Femur (tissue), 1 donor: ENCODE measurements at places on chromosomes 11 and 22.

DNA sequence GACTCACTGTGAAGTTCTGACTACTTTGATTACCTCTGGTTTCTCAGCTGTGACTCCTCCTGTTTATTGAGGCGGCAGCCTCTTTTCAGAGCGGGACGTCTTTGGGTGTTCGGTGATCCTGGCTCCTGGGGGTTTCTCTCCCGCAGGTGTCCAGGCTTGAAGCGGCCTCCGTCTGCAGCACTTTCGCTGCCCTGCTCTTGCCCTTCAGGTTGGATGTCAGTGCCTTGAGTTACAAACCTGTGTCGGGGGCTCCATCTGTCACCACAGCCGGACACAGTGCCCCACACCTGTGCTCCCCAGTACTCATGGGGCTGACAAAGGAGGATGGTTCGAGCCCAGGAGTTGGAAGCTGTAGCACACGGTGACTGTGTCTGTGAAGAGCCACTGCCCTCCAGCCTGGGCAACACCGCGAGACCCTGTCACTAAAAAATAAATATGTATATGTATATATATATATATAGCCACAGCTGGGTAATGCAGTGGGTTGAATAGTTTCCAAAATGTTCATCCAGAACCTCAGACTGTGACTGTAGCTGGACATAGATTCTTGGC is 104.1 kb downstream of the BRD1 start:
- DNase-seq: no peak

DNA sequence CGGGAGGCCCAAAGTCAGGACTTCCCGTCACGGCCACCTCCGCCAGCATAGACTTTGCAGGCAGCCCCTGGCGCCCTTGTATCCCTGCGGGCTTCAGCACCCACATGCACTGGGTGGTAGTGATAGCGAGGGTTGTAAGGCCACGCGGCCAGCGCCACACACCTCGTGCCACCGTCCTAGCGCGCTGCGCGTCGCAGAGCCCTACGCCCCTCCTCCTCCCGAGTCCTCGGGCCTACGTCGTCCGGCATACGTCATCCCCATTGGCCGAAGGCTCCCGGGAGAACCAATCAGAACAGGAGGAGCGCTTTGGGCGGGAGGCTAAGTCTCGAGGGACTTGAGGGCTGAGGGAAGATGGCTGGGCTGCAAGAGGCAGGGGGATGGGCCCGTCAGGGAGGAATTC is 1.3 kb upstream of the BTBD18 start:
- DNase-seq: no peak

DNA sequence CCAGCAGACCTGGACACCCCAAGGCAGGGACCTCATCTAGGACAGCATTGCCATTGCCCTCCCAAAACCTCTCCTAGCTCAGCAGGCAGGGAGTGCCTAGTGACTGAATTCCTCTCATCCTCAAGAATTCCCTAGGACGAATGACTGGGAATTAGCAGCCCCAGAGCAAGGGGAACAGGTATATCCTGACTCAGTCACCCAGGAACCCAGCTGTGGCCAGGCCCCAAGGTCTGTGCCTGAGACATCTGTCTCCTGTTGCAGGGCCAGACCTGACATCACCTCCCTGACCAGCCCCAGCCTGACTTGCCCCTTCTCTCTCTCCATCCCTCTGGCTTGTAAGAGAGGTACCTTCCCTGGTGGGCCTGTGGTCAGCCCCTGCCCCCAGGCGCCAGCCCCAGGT is 39.0 kb upstream of the SUSD2 start:
- no peak for DNase-seq

DNA sequence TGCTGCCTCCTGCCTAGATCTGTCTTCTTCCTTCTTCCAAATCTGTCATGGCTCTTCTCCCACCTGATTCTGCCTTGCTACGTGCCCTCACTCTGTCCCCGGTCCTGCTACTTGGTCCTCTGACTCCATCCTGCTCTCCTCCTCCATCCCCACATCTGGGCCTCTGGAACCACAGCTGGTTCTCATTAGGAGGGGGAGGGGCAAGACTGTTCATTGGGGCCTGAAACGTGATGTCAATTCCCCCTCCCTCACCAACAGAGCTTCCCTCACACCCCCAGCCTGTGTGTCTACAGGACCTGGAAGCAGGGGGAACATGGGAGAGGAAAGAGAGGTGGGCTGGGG is 9.1 kb downstream of the DCHS1 start:
- peak; percentile 93 for DNase-seq

GRCh38 chr22:50199829-50200460 is 866 bp upstream of the SELENOO start:
- no peak for DNase-seq
